ENCODE measurements at places on chromosomes 5 and 9.
A peak's percentile ranks its signal among the peaks of the same experiment; 100 is the strongest.

DNA sequence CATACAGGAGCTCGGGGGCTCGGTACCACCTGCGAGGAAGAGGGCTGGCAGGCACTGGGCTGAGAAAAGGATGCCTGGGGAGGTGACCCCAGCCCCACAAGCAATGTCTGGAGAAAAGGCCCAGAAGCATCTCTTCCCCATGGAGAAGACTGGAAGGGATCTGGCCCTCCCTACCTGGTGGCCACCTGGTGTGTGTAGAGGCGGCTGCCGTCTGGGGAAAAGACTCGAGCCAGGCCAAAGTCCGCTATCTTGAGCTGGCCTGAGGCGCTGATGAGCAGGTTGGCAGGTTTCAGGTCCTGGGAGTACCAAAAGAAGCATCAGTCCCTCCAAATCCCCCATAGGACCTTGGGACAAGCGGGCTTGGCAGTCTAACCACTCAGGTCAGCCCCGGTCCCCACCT is 3.7 kb downstream of the CDK20 start:
- DNase-seq, result no peak

GRCh38 chr5:12399868-12400267 is 495.6 kb upstream of the CTNND2 start:
- no peak for DNase-seq

GRCh38 chr5:179345433-179346321 is at the start of gene ADAMTS2:
TSS of gene ADAMTS2 (minus strand) at chr5:179345461. CDS start at chr5:179345328, 133 bp downstream.
- no peak for DNase-seq

- no peak for DNase-seq
These were observed 85.4 kb downstream of the TMEM161B start for GRCh38 chr5:88183255-88183654.

GRCh38 chr5:8471581-8471980 is 602.6 kb downstream of the MTRR start:
- DNase-seq, result no peak

DNA sequence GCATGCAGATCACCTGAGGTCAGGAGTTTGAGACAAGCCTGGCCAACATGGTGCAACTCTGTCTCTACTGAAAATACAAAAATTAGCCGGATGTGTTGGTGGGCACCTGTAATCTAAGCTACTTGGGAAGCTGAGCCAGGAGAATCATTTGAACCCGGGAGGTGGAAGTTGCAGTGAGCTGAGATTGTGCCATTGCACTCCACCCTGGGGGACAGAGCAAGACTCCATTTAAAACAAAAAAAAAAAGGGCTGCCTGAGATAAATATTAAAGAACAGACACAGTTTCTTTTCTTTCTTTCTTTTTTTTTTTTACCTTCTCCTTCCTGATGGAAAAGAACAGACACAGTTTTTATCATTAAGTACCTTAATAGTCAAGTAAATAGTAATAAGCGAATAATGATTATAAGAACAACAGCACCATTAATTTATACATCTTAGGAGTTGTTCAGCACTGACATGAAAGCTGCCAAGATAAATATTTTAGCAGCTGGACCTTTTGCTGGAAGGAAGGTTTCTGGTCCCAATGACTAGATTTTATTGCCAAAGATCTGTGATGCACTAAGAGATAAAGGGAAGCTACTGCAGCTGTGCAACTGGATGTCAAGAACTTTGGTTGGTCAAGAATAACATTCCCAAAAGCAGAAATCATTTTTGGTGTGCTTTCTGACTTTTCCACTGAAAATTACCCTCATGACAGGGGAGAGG is 7.0 kb downstream of the CENPP start:
- no peak for DNase-seq

DNA sequence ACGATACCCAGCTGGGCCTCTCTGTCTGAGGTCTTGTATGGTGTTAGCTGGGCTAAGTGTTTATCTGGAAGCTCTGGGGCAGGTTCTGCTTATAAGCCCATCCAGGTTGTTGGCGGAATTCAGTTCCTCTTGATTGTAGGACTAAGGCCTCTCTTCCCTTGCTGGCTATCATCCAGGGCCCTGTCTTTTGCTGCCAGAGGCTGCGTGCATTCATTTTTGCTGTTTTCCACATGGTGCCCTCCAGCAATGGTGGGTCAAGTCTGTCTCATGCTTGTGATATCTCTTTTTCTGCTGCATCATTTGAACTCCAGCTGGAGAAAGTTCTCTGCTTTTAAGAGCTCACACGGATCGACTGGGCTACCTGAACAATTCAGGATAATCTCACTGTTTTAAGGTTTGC is 105.7 kb upstream of the ZNF618 start:
- DNase-seq, result no peak

DNA sequence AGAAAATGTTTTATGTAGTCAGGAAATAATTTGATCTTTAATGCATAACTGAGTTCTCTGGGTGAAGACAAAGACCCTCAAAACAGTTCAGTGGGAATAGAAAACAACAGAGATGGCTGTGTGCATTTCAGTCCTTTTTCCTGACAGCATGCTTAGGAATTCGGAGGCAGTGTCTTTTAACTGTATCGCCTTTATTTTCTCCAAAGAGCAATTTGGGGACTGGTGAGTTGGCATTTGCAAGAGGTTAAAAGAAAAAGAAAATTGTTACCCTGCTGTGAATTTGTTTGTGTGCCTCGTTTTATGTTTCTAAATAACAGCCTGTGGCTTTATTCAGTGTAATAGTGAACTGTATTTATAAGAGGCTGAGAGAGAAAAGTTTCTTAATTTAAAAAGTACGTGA is 227.8 kb upstream of the DMAC1 start:
- no peak for DNase-seq

DNA sequence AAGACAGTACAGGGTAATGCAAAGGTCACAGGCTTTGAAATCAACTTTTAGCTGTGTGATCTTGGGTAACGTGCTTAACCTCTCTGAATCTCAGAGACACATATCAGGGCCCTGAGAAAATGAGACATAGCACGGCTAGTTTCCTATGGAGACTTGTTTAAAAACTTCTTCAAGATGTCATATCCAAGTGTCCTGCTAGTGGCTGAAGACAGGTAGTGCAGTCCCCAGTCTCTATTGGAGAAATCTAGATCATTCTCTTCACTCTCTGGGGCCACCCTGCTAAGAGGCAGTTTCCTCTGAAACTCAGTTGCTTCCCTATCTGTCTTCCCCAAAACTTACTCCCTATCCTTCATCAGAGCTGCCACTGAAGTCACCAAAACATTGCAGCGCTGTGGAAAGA is 30.3 kb upstream of the GRXCR2 start:
- DNase-seq, result no peak

GRCh38 chr5:52825826-52826225 is 38.1 kb downstream of the ITGA1 start:
- DNase-seq, result no peak

DNA sequence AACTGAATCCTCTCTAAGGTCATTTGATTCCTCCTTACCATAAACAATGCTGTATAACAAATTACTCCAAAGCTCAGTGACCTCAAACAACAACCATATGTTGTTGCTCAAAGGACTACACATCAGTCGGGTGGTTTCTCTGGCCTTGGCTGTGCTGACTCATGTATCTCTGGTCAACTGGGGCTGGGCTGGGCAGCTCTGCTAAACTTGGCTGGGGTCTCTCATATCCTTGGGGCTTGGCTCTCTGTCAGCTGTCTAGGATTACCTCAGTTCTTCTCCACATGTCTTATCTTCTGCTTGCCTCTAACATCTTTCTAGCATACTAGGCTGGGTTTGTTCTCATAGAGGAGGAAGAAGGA is 86.4 kb downstream of the GALNT10 start:
- no peak for DNase-seq

GRCh38 chr9:135230817-135231520 is 143.5 kb downstream of the OLFM1 start:
- DNase-seq, result no peak

DNA sequence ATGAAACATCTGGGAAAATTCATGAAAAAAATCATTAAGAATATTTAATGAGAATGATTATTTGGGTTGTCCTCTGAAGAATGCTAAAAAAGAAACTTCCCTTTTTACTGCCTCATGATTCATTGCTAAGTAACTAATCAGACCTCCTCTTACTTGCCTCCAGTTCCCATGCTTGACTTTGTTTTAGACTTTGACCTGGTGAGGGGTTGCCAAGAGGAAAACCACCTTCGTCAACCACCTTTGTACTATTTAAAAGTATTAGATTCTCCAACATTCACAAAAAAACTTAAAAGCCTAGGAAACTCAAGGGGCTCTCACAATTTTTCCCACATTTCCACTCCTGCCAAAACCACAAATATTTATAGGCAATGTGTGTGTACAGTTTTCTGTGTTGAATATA is 115.2 kb upstream of the ST8SIA4 start:
- no peak for DNase-seq

DNA sequence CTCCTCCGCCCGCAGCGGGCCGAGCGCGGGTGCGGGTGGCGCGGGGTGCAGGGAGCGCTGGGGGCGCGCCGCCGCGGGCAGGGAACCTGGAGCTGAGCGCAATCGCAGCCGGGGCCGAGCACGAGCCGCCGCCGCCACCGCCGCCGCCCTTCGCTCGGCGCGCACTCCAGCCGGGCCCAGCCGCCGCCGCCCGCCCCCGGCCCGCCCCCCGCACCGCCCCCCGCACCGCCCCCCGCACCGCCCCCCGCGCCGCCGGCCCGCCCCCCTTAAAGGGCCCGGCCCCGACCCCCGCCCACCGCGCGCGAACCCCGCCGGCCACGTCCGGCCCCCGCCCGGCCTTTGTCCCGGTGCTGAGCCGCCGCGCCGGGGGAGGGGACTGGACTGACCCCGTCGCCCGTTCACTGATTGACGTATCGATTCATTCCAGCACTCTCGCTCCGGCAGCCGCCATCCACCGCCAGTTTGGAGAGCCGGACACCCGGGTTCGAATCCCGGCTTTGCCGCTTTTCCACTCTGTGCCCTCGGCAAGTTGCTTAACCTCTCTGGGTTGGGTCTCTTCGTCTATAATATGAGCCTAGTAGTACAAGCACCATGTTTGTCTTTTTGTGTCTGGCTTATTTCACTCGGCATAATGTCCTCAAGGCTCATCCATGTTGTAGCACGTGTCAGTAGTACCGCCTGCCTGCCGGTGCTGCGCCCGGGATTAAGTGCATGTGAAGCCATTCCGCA is at the start of gene SH3PXD2B:
Gene SH3PXD2B, minus strand, starts transcription at position 168 of the 729 bp plus-strand sequence. CDS start 173 bp downstream, outside the sequence.
- DNase-seq, result peak; percentile 18

DNA sequence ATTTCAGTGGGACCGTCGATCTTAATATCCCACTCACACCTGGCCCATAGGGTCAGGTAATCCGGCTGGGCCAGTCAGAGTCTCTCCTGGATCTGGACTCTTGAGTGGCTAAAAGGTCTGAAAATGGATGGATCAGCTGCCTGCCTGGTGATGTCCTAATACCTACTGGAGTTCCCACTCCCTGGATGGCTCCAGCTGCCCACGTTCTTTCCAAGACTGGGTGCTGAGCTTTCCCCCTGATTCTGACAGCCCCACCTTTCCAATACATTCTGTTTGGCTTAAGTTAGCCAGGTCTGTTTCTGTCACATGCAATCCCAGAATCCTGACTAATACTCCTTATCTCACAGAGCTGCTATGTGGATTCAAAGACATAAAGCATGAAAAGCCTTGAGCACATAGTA is 10.2 kb downstream of the SH3PXD2B start:
- DNase-seq, result no peak

- DNase-seq, result no peak
These were observed 1095.7 kb upstream of the DMAC1 start for GRCh38 chr9:8895106-8895860.

DNA sequence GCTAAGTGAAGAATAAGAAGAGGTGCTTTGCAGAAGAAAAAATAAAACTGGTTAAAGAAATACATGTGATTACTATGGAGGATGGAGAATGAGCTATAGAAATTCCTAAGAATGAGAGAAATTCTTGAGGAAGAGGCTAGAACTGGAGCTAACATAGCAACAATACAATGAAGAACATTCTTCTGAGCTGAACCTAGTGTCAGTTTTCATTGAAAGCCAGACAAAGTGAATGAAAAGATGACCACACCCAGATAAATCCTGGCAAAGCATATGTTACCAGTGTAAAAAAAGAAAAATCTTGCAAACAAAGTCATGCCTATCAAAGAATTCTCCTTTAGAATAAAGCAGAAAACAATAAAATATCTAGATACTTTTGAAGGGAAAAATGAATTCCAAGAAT is 39.6 kb downstream of the SGCD start:
- DNase-seq, result no peak

GRCh38 chr5:116303340-116303739 is 218.5 kb downstream of the COMMD10 start:
- DNase-seq, result no peak

DNA sequence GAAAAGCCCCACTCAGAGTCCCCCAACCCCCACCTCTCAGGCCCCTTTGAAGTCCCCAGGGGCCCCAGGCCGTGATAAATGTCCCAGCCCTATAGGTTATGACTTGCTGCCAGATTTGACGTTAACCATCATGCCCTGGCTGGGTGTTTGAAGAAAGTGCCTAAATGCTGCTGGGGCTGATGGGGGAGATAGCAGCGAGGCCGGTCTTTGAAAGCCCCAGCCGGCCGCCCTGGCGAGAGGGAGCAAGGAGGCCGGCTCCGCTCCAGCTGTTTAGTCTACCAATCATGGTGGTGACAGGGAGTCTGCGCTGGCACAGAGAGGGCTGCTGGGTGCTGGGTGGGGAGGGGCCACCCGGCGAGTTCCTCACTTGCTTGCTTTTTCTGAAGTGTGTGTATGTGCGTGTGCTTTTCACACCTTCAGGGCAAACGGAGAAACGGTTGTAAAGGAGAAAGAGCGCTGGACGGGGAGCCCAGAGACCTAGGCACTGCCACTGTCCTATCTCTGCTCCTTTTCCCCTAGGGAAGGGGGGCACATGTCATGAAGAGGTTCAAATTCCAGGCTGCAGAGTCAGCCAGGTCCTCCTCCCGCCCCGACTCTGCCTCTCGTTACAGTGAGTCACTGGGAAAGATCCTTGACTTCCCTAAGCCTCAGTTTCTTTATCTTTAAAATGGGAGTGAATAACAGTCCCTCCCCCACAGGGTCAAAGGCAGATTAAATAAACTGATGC is 126.1 kb upstream of the HAND1 start:
- no peak for DNase-seq

DNA sequence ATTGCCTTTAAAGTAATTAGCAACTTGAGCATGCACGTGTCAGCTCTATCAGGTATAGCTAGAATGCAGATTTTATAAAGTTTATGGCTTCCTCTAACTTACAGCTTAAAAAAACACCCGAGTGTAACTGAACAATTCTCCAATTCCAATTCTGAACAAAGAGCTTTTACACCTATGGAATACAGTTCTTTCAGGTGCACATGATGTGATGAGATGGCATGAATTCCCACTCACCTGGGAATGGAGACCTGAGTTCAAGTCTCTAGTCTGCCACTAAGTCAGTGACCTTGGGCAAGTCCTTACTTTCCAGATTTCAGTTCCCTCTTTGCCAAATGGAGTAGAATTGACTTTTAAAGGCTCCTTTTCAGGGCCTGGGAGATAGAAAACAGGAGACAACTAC is 1.8 kb downstream of the ZFAND5 start:
- no peak for DNase-seq

- DNase-seq, result no peak
These were observed 35.2 kb upstream of the SMU1 start for GRCh38 chr9:33111631-33112030.

DNA sequence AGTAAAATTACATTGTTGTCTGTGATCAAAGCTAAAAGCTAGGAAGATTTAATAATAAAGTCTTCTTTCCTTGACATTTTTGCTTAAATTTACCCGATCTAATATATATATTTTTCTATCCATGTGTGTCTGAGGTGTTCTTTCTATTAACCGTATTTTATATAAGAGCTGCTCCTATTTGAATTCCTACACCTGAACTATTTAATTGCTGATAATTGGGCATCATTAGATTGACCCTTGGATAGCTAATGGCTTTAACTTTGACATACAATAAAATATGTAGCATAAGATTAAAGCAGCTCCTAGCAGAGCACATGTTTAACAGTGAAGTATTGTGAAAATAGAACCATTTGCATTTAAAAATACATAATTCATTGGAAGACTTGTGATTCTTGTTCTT is 792.7 kb downstream of the MAT2B start:
- DNase-seq, result no peak
